Activated CD8-positive, alpha-beta memory T cell treated with anti-CD3 and anti-CD28 coated beads for 1 hour (primary cell): ENCODE measurements at places on chromosomes 5 and 9.

- DNase-seq = peak; percentile 6
These were observed 35.9 kb upstream of the ARSB start for GRCh38 chr5:79020861-79021561.

DNA sequence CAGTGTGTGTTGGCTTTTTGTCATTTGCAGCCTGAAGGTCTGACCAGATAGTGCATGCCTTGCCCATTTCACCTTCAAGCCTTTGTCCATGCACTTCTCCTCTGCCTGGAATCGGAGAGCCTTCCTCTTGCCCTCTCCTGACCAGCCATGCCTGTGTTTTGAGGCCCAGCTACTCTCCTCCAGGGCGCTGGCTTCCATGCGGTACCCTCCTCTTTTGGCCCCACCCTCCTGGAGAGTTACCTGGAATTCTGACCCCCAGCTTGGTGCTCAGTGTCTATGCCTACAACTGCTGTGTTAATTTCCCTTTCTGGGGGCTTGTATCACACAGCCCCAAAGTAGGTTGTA lies 52.5 kb downstream of the CXXC5 start:
- no peak for DNase-seq

- DNase-seq = no peak
These were observed 456.4 kb downstream of the NFIB start for GRCh38 chr9:13857521-13857920.

GRCh38 chr5:173720286-173720952 lies 104.0 kb upstream of the BOD1 start:
- DNase-seq = no peak

- DNase-seq = no peak
These were observed 135.0 kb downstream of the HSD17B3 start for GRCh38 chr9:96167011-96167410.

- DNase-seq = no peak
These were observed 110.0 kb upstream of the DMRT1 start for GRCh38 chr9:731474-731873.

DNA sequence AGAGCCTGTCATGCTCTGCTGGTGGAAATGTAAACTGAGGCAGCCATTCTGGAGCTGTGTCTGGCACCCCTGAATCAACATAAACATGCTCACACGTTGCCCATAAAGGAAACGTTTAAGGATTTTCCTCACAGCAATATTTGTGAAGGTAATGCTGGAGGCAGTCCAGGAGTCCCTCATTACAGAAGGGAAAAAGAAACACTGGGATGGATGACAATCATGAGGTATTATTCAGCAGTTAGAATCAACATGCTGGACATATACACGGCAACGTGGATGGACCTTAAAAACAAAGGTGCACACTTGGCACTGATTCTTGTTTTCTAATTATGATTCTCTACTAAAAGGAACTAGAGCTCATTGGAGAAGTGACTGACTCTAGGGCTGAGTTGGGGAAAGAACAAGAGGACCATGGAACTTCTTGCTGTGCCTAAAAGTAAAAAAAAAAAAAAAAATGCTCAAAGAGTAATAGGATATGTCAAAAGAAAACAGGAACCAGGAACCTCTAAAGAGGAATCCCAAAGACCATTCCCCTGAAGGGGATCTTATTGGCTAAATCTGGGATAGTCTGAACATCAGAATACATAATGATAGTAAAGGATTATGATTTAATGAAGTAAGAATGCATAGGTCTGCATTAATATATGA lies 18.6 kb downstream of the B4GALT1 start:
- no peak for DNase-seq

GRCh38 chr9:135215571-135216161 lies 128.2 kb downstream of the OLFM1 start:
- DNase-seq = no peak

- no peak for DNase-seq
These were observed 231.6 kb upstream of the NFIL3 start for GRCh38 chr9:91655215-91655614.

DNA sequence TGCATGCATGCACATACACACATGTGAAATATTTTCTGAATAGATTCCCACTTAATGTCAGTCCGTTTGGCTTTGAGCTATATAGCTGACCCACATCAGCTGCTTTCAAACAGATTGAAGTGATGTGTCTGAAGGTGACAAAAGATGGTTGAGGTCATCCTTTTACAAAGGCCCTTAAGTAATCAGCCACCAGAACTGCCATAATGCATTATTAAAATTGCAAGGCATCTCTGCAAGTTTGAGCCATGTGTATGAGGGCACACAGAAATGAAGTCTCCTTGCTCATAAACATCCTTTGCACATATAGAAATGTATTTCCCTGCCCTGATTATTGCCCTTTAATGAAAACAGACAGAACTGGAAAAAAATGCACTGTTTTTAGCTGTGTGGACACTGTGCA lies 1043.0 kb upstream of the C9orf72 start:
- DNase-seq = no peak

DNA sequence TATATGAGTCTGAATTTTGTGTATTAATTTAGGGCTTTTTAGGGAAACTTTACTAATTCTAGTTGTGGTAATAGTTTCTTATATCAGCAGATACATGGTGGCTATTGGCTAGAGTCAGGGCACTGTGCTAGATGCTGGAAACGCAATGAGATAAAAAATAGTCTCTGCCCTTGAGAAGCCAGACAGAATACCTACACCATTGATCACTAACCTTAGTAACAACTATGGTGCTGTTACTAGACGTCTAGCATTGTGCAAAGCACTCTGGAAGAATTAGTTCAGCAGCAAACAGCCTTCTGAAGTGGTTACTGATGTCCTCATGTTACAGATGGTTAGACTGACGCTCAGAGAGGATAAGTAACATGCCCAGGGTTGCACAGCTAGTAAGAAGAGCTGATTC lies 61.8 kb downstream of the GDA start:
- no peak for DNase-seq

DNA sequence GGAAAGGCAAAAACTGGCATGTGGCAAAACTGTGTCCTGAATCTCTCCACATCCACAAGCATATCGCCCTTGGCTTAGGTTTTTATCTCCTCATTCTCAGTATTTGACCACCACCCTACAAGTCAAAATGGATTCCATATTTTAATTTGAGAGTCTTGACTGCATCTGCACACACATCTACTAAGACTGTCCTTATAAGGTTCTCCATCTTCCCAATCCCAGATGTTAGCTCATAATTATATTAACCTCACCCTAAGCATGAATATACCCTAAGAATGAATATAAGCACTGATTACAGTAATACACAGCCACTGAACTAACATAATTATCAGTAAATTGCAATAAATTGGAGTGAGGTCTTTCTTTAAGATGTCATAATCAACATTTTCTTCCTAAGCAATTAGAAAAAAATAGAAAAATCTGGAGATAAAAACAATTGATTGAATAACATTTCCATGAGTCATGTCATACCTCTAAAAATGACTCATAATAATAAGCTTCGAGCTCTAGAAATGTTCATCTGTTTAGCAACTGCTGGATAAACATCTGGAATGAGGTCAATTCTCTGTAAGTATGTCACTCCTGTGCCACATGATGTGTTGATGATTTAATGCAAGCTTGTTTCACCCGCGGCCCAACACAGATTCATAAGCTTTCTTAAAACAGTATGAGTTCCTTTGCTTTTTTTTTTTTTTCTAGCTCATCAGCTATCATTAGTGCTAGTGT lies 39.9 kb upstream of the PAM start:
- no peak for DNase-seq

DNA sequence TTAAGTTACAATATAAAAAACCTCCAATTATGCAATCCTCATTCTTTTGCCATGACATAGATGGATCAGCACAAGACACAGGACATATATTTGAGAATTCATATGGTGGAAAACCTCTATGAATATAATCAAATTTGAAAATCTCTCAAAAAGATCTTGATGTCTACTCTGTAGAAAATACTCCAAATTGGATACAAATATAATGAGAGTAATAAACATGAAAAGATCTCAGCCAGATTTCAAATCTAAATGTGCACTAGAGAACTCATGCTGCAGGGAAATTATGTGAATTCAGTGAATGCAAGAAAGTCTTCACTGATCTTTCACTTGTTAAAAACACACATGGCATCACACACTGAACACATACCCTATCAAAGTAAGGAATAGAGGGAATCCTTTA lies 13.8 kb downstream of the PCDHB15 start:
- DNase-seq = no peak

- no peak for DNase-seq
These were observed 46.4 kb upstream of the KDM4C start for GRCh38 chr9:6711403-6711802.

GRCh38 chr5:10724781-10725507 lies 36.1 kb downstream of the DAP start:
- DNase-seq = no peak

DNA sequence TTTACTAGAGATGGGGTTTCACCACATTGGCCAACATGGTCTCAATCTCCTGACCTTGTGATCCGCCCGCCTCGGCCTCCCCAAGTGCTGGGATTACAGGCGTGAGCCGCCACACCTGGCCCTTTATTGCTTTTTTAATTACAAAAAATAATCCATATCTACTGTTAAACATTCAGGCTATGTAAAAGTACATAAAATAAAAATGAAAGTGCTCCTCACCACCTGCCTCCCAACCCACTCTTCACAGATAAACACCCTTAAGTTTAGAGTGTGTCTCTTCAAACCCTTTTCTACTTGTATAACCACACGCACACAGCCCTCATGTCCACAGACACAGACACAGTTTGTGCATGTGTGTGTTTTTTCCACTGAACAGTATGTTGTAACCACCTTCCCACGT lies 16.7 kb downstream of the TSC1 start:
- DNase-seq = no peak

- DNase-seq = no peak
These were observed 46.6 kb upstream of the PCA3 start for GRCh38 chr9:76717613-76718012.

DNA sequence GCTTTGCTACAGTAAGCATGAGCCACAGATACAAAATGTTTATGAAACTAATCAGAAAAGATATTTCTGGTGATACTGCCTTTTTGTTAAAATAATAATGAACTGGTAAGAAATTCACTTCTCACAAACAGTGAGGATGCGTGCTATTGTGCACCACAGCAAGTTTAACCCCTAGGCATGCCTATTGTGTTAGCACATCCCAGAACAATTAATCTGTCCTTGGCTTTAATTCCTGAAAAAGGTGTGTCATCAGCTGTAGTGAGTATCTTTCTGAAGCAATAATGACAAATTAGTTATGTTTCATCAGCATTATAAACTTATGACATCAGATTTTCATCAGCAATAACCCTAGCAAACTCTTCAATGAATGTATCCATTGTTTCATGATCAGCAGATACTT lies 1307.2 kb downstream of the EFNA5 start:
- no peak for DNase-seq

DNA sequence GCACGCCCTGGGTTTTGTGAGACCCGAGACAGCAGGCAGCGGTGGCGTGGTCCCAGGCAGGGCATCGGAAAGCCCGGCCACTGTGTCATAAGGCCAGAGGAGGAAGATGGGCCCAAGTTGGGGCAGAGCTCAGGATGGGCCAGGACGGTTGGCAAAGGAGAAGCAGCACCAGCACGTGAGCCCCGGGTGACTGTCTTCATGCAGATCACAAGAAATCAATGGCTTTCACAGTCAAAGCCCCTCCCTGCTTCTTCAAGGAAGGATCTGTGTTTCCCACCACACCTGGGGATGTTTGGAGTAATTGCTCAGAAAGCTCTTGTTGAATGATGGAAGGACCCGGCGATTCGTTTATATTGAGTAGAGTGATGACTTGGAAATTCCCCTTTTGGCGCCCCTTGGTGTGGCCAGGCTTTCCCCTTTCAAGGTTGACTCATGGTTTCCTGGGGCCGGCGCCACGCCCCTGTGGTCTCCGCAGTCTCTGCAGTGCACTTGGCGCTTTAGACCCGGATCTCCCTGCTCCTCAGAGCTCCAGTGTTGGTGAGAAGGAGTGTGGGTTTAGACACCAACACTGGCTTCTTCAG lies 52.1 kb downstream of the IL31RA start:
- DNase-seq = peak; percentile 44

DNA sequence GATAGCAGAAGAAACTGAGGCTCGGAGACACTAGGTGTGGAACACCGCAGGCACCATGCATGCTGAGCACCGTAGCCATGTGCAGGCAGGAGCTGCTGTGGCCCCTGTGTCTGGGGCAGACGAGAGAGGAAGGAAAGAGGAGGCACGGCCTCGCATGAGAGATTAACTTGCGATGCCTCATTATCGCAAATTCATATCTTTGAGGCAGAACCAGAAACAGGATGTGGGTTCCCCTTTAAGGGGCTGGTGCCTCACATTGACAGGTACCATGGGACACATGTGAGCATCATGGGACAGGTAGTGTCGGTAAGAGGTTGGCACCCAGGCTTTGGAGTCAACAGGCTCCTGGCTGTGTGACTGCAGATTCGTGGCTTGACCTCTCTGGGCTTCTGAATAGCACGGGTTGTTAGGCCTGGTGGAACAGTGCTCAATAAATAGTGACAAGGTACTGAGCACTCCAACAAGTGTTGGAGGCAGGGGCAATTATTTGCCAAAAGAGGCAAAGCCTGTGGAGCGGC lies 40.8 kb downstream of the NAIF1 start:
- DNase-seq = peak; percentile 48

GRCh38 chr5:59609501-59610265 lies 283.8 kb downstream of the PDE4D start:
- no peak for DNase-seq

- no peak for DNase-seq
These were observed 178.5 kb downstream of the C9orf152 start for GRCh38 chr9:110029429-110029955.

DNA sequence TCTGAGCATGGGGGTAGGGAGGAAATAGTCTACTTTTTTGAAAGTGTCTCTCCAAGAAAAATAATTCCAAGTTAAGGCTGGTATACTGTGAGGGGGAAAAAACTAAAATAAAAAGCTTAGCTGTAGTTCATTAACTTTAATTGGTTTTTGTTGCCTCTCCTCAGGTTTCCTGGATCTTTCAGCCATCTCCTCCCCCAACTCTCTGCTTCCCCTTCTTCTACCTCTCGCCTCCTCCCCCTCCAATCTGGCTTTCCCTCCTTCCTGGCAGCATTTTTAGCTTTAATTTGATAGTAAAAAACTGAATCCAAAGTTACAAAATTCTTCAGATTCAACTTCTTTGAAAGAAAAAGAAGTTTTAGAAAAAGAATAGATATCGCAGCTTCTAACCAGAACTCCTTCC lies 462.6 kb downstream of the CETN3 start:
- no peak for DNase-seq
